ENCODE measurements at places on chromosomes 3 and 15.

GRCh38 chr3:29511701-29512100, 230.8 kb downstream of the RBMS3 start:
- no peak for DNase-seq

GRCh38 chr3:52434491-52435115, 10.3 kb downstream of the SEMA3G start:
- no peak for DNase-seq

GRCh38 chr3:131933665-131934064, 101.1 kb downstream of the CPNE4 start:
- no peak for DNase-seq

DNA sequence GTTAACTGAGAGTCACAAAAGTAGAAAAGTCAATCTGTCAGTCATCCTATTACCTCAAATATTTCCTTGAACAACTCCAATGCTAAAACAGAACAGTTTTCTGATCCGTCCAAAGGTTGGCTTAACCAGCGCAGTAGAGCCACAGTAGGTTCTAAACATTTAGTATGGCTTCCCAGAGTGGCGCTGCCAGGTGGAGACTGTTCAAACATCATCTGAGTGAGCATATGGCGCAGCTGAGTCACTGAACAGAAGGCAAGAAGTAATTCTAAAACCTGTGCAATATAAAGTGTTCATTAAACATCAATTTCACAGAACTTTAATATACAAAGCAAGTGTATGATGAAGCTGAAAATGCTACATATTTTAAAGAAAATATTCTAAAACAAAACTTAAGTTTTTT, 19.9 kb downstream of the CIP2A start:
- DNase-seq = no peak

DNA sequence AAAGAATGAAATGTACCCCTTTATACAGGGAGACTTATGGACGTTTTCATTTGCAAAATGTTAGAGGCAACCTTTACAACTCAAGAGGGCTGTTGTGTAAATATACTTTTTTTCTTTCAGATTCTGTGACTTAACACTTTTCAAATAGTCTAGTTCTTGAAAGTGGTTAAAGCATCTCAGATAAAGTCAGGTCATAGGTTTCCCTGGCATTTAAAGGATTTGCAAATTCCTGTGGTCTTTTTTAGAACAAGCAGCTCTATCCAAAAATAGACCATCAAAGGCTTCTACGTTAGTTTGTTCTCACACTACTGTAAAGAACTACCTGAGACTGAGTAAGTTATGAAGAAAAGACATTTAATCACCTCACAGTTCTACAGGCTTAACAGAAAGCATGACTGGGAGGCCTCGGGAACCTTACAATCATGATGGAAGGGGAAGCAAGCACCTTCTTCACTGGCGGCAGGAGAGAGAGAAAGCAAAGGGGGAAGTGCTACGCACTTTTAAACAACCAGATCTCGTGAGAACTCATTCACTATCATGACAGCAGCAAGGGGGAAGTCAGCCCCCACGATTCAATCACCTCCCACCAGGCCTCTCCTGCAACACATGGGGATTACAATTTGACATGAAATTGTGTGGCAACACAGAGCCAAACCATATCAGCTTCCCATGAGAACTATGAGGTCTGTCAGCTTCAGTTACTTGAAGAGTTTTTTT, 23.3 kb upstream of the GABRR3 start:
- no peak for DNase-seq

DNA sequence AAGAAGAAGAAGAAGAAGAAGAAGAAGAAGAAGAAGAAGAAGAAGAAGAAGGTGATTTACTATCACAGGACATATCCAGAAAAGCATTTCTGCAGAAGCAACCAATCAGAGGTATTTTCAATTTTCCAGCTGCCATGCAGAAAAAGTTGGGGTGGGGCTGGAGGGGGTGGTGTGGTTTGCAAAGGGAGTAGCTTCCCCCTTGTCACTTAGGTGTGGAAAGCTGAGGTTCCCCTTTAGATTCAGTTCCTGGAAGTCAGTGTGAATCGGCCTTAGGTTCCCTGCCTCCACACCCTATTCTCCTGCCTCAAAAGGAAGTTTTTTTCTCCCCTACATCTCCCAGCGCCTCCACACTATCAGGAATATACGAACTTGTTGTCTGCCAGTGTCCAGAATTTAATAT, 276.7 kb upstream of the ARRDC4 start:
- DNase-seq = no peak

GRCh38 chr3:26636096-26636727, 13.6 kb downstream of the LRRC3B start:
- DNase-seq = no peak

GRCh38 chr3:117407317-117407716, 697.7 kb downstream of the TUSC7 start:
- DNase-seq = no peak

DNA sequence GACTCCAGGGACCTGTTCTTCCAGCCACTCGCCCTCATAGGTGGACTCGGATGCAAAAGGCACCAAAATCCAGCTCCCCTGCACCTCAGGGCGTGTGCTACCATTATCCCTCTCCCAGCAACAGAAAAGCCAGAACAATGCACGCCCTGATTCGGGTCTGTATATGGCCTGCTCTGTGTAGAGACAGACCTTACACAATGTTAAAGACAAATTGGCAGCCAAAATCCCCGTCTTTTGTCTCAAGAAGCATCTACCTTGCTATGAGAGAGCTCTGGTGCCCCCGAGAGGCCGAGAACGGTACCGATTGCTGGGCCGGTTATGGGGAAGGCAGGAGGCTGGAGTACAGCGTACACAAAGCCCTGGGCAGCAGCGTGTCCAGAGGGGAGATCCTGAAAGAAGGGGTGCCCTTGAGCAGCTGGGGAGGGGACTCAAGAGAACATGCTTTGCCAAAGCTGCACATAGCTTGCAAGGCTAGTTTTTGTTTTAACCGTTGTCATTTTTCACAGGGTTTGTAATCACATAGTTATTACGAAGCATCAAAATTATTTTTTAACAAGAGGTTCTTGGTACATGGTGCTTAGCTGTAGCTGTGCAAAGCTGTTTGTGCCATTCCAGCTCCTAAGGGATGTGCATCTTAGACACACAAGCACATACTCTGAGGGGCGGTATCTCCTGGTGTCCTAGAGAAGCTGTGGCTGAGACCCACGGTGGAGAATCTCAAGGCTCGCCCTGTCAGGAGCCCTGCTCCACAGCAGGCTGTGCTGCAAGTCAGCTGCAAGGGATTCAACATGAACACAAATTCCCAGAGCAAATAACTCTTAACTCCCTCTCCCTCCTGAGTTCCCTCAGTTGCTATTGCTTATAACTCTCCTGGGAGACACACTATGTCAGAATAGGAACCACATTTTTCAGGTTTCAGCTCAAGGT, 461.5 kb upstream of the PPP2R3A start:
- DNase-seq = no peak

DNA sequence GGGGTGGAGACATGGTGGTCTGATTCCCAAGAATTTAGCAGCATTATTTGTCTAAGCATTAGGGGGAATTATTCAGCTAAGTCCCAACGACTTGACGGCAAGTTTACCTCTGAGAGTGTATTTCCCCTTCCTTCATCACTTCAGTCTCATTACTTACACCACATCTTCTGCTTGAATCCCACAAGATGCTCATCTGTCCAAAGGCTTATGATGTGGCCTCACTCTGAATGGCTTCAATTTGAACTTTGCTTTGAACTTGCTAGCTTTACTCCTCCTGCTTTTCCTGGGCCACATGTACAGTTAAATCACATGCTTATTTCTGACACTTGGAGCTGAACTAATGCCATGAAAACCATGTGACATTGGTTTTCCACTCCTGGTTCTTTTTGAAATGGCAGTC, 231.3 kb upstream of the SATB1 start:
- no peak for DNase-seq

GRCh38 chr15:97037080-97037479, 706.6 kb downstream of the NR2F2 start:
- DNase-seq = no peak

- no peak for DNase-seq
Measured at GRCh38 chr3:102979682-102980354, 545.0 kb downstream of the ZPLD1 start.

- DNase-seq = no peak
Measured at GRCh38 chr3:129107793-129108192, 13.8 kb downstream of the RAB43 start.

- no peak for DNase-seq
Measured at GRCh38 chr3:126540342-126540849, 16.4 kb downstream of the CHST13 start.

GRCh38 chr3:37307321-37307720, 132.9 kb upstream of the LRRFIP2 start:
- no peak for DNase-seq

DNA sequence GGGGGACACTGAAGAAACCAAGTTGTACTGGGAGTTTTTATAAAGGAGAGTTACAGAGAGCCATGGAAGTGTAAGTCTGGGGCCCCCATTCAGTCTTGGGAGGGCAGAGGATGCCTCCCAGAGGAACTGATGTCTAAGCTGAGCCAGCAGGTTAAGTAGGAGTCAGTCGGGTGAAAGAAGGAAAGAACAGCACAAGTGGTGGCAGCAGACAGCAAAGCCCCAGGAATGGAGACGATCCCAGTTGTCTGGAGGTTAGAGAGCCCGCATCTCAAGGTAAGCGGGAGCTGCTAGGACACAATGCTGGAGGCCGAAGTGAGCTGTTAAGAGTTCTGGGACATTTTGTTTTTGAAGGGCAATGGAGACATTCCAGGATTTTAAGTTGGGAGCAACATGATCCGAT, 88.8 kb downstream of the TAMM41 start:
- no peak for DNase-seq

GRCh38 chr3:187044206-187044605, 95.1 kb downstream of the RPL39L start:
- DNase-seq = no peak

DNA sequence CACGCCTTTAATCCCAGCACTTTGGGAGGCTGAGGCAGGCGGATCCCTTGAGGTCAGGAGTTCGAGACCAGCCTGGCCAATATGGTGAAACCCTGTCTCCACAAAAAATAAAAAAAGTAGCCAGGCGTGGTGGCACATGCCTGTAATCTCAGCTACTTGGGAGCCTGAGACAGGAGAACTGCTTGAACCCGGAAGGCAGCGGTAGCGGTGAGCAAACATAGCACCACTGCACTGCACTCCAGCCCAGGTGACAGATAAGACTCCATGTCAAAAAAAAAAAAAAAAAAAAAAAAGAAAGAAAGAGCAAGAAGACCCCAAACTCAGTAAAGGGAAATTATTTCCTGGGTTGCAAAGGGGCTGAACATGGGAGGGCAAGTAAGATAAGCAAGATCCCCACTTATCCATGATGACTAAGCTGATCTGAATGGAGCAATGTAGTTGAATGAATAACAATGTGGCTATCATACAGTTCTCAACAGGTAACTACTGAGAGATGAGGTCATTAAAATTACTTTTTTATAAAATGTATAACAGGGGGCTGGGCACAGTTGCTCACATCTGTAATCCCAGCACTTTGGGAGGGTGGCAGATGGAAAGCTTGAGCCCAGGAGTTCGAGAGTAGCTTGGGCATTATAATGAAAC, 46.0 kb downstream of the RBM15B start:
- DNase-seq = no peak

DNA sequence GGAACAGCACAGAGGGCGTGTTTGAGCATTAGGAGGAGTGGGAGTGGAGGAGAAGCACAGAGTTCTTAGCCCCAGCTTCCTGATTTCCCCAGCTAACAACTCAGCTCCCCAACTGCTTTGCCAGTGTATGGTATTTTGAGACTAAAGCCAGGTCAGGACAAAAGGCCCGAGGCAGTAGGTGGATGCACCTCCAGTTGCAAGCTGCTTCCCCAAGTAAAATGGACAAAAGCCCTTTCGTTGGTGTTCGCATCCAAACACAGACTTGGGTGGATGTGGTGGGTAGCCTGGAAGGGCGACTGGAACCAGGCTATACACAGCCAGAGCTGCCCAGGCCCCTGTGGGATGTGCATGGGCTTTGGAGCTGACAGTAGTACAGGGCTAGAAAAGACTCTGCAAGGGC, 12.3 kb upstream of the EHD4 start:
- no peak for DNase-seq

GRCh38 chr3:188266562-188267274, 112.8 kb downstream of the LPP start:
- no peak for DNase-seq

DNA sequence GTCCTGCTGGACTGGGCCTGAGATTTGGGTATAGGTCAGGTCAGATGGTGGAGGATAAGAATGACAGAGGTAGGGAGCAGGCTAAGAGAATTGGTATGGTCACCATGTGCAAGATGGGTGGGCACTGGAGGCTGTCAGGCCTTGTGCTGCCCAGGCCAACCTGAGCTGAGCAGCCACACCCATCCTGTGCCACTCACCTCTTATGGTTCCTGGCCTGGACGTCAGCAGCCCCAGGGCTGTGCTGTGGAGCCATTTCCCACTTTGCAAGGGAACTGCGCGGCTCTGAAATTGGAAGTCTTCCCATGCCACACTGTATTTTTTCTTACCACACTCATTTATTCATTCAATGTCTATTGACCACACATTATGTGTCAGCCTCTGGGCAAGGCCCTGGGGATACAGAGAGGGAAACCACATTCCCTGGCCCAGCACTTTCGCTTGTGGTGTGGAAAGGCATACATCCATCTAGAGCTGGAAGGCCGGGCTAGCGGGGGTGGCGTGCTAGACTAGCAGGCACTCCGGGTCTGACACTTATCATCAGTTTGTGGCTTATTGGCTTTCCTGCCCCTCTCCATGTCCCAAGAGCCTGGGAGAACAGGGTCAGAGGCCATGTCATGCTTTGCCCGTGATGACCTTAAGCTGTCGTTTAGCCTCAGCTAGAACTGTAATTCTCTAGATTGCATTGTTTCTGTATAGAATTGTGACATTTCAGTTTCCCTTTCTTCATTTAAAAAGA, 51.1 kb upstream of the POLG start:
- DNase-seq = no peak

- no peak for DNase-seq
Measured at GRCh38 chr3:54541369-54541768, 386.5 kb downstream of the LRTM1 start.

GRCh38 chr15:77620297-77620696, 12.4 kb downstream of the LINGO1 start:
- no peak for DNase-seq

DNA sequence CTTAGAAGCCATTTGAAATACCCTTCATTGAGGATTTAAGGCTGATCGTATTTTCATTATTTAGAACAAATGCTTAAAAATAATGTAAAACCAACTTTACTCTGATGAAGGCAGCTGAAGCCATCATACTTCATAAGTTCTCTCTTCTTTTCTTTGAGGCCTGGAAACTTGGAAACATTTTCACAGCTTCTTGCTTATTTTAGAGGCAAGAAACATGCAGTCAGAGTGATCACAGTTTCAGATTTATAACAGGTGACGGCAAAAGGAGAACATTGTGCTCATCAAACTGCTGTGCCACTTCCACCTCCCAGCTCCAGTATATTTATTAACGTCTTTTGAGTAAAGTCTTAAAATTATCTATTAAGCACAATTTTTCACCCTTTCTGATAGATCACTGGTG, 376.1 kb downstream of the PTPRG start:
- DNase-seq = no peak

- DNase-seq = no peak
Measured at GRCh38 chr3:36876181-36876936, 68.5 kb downstream of the TRANK1 start.

GRCh38 chr3:66952357-66952756, 45.8 kb upstream of the KBTBD8 start:
- DNase-seq = no peak
